Panc1 (cell line): ENCODE measurements at places on chromosomes 5 and 9.

DNA sequence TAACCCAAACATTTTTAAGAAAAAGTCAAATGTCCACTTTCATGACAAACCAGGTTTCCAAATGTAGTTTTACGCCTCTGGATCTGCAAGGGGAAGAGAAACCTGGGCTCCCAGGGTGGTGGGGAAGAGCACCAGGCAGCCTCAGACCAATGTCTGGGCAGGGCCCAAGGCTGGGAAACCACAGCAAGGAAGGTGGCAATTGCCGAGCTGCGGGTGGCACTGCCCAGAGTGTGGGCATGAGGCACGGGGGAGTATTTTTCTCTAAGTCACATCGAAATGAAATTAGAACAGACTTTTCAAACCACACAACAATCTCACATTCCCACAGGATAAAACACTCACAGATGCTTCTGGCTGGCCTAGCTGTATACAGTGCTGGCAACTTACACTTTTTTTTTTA, 32.6 kb upstream of the RASGEF1C start:
- peaks cover 5% of the 10 kb centered on the region; the same call in 1 of the 2 replicates for H3K36me3 ChIP-seq
- H3K4me3 ChIP-seq, result no peak overlapping the region
- no peaks in the 10 kb centered on the region for H3K4me1 ChIP-seq
- no peak for DNase-seq
- H3K27me3 ChIP-seq, result no peaks in the 10 kb centered on the region
- no peak overlapping the region for H3K27ac ChIP-seq

DNA sequence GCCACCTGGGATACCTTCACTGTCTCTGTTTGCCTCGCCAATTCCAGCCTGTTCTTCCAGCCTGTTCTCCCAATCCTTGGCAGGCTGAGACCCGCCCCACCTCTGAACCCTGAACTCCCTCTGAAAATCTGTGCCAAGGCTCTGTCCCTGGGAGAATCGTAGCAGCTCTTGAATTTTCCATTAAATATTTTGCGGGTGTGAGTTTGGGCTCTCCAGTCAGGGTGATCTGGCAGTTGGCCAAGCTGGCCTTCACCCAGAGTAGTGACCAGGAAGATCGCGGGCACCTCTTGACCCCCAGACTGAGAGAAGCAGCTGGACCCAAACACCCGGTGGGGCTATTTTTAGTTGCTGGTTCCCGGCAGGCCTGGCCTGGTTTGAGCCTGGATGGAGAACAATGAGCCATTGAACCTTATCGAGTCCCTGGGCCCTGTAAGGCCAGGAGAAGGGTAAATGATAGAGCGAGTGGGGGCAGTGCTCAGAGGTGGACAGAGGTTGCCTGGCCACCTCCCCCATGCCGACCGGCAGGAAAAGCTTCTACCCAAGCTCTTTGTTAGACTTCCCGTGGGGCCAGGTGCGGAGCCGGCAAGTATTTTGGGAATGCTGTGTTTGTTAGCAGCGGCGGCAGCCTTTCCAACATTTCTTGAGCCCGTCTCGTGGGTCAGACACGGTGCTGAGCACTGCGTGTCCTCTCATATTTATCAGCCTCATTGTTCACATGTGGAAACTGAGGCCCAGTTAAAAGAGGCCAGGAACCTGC, 146.2 kb downstream of the RGS3 start:
- no peaks in the 10 kb centered on the region for H3K4me1 ChIP-seq
- no peak overlapping the region for H3K27ac ChIP-seq
- no peak for DNase-seq
- H3K36me3 ChIP-seq, result no peaks in the 10 kb centered on the region
- H3K27me3 ChIP-seq, result no peaks in the 10 kb centered on the region

DNA sequence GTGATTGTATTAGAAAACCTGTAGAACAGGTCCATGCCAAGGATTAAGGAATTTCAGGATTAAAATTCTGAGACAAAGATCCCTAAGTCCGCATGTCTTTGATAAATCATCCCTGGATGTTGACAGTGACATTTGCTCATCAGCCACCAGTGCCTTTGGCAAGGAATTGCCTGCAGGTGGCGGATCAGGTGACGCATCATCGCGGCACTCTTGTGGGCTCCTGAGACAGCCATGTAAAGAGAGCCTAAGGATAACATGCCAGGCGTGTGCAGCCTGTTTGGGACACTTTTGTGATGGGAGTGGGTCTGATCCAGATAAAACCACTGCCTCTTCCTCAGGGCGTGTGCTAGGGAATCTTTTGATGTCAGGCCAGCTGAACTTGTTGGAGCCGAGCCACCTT, 40.6 kb downstream of the ADCY2 start:
- no peaks in the 10 kb centered on the region for H3K4me1 ChIP-seq
- H3K4me3 ChIP-seq, result no peak overlapping the region
- no peak overlapping the region for H3K27ac ChIP-seq

DNA sequence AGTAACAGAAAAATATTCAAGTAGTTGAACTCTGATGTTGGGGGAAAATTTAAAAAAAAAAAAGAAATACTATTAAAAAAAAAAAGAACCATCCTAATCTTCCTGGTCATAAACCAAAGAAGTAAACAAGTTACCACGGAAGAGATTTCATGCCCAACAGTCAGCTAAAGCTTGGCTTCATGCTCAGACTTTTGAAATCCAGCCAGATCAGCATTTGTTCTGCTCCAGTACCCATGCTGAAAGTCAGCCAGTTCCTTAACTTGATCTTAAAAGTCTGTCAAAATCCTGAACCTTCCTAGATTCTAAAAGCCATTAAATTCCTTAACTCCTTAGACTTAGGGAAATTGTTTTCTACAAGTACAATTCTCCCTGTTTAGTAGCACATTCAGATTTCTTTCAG, 908.7 kb upstream of the CDH9 start:
- H3K4me1 ChIP-seq, result no peaks in the 10 kb centered on the region
- no peak overlapping the region for H3K27ac ChIP-seq
- no peak overlapping the region for H3K4me3 ChIP-seq

DNA sequence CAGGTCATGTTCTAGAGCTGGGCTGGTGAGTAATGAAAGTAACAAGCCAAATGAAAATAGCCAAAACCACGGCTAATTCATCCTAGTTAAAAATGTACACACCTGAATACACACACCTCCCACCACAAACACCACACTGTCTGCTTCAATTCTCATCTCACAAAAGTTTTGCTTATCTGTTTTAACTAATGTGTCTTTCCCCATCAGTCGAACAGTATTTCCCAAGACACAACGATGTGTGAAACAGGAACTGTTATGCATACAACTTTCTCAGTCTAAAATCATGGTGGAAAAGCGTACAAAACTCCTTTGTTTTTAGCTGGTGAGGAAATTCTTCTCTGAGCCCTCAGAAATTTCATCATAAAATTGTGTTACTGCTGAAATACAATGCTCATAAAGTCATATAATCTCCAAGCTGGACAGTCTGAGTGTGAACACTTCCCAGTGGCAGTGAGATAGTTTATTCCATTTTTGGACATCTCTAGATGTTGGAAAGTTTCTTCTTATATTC, 242.4 kb downstream of the EFNA5 start:
- peak overlapping the region; percentile 77 for H3K27ac ChIP-seq
- DNase-seq, result no peak
- peaks cover 65% of the 10 kb centered on the region for H3K4me1 ChIP-seq
- H3K4me3 ChIP-seq, result peak overlapping the region; percentile 26
- H3K27me3 ChIP-seq, result no peaks in the 10 kb centered on the region
- no peaks in the 10 kb centered on the region for H3K36me3 ChIP-seq

GRCh38 chr9:19371942-19372341, 8.1 kb downstream of the RPS6 start:
- DNase-seq, result no peak
- H3K36me3 ChIP-seq, result no peaks in the 10 kb centered on the region; the same call in 1 of the 2 replicates
- no peak overlapping the region for H3K4me3 ChIP-seq
- H3K27me3 ChIP-seq, result no peaks in the 10 kb centered on the region
- H3K4me1 ChIP-seq, result no peaks in the 10 kb centered on the region
- H3K27ac ChIP-seq, result no peak overlapping the region

- peak overlapping the region; percentile 82 for H3K27ac ChIP-seq
- H3K4me3 ChIP-seq, result no peak overlapping the region
- DNase-seq, result peak; percentile 71
- no peaks in the 10 kb centered on the region for H3K36me3 ChIP-seq
These were observed 65.0 kb downstream of the UGCG start for GRCh38 chr9:111961575-111961974.

GRCh38 chr9:98453589-98454311, 198.3 kb upstream of the TBC1D2 start:
- H3K27ac ChIP-seq, result no peak overlapping the region
- H3K27me3 ChIP-seq, result no peaks in the 10 kb centered on the region
- H3K4me1 ChIP-seq, result no peaks in the 10 kb centered on the region
- H3K36me3 ChIP-seq, result no peaks in the 10 kb centered on the region

DNA sequence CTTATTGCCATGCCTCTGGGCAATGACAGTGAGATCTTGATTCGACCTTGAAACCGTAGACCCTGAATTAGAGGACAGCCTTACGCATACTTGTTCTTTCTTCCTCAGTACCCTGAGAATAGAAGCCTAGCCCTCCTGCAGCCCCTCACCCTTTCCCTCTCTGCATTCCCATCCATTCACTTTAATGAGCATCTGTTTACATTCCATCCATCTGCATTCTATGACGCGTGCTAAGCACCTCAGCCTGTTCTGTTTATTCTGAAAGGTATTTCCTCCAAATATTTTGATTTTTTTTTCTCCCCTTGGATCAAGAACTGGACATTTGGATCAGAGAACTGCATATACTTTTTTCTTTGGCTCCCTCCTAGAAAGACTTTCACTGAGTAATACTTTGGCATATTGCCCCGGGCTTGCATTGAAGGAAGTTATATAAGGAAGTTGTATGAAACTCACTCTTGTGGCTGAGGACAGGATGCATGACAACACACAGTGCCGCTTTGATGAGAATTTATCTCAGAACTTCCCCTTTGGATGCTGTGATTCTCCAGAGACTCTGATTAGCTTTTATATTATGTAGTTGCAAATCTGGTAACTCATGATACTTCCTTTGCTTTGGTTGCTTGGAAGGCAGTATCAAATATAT, 15.7 kb downstream of the TMEM8B start:
- H3K27ac ChIP-seq, result no peak overlapping the region
- DNase-seq, result no peak
- H3K27me3 ChIP-seq, result no peaks in the 10 kb centered on the region
- no peaks in the 10 kb centered on the region for H3K36me3 ChIP-seq
- no peak overlapping the region for H3K4me3 ChIP-seq

GRCh38 chr5:127608077-127608660, 40.7 kb upstream of the CTXN3 start:
- H3K27ac ChIP-seq, result no peak overlapping the region
- no peak for DNase-seq
- H3K36me3 ChIP-seq, result no peaks in the 10 kb centered on the region
- no peaks in the 10 kb centered on the region for H3K4me1 ChIP-seq
- no peaks in the 10 kb centered on the region for H3K27me3 ChIP-seq
- H3K4me3 ChIP-seq, result no peak overlapping the region

DNA sequence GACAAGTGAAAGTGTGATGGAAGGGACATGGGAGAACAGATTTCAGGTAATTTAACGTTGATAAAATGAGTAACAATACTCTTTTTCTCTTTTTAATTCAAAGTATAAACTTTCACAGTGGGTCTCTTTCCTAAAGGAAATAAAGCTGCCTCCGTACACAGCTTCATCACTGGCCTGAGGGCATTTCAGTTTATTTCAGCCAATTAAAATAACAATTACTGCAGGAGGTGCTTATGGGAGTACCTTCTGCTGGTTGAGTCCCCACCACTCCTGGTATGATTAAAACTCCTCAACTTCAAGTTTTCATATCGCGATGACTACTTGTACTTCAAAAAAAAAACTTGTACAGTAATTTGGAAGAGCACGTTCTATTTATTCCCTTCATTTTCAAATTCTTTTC, 1845.9 kb downstream of the MAT2B start:
- no peak overlapping the region for H3K27ac ChIP-seq

DNA sequence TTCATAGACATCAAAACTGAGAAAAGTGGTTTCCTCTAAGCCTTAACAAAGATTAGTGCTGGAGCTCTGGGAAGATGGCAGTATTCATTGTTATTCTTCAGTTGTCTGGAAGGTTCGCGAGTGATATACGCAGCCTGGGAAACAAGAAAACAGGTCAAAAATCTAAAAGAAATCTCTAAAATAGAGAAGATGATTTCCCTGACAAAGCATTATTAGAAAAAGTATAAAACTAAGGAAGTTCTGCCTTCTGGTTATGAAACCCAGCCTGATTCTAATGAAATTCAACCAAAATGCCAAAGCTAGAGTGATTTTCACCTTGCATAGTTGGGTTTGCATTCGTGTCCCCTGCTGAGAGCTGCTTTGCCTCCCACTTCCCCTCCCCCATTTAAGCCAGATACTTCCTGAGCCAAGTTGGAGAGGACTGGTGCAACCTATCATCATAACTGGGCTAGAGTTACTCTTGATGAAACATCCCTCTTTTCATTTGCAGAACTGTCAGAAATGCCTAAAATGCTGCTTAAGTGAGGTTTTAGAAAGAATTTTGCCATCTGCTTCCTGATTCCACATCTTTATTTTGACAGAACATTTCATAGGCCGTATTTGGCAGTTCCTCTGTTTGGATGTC, 48.4 kb downstream of the NDFIP1 start:
- H3K36me3 ChIP-seq, result peaks cover 5% of the 10 kb centered on the region; the same call in 1 of the 2 replicates
- H3K27ac ChIP-seq, result no peak overlapping the region
- no peaks in the 10 kb centered on the region for H3K27me3 ChIP-seq

DNA sequence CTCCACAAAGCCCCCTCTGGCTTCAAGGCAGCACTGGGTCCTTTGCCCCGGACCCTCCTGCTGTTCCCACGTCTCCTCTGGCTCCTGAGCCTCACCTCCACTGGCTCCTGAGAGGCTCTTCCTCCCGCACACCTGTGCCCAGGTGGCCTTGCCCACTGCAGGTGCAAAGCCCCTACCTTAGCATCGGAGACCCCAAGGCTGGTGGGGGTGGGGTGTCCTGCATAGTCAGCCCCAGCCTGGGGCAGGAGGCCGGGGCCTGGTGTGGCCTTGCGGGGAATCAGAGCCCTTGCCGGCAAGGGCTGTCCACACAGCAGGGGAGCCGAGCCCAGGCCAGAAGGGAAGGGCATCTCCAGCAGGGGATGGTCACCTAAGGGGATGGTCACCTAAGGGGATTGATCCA, 41.3 kb upstream of the CEP72 start:
- no peaks in the 10 kb centered on the region for H3K27me3 ChIP-seq
- no peaks in the 10 kb centered on the region for H3K4me1 ChIP-seq
- H3K27ac ChIP-seq, result no peak overlapping the region
- no peaks in the 10 kb centered on the region for H3K36me3 ChIP-seq

DNA sequence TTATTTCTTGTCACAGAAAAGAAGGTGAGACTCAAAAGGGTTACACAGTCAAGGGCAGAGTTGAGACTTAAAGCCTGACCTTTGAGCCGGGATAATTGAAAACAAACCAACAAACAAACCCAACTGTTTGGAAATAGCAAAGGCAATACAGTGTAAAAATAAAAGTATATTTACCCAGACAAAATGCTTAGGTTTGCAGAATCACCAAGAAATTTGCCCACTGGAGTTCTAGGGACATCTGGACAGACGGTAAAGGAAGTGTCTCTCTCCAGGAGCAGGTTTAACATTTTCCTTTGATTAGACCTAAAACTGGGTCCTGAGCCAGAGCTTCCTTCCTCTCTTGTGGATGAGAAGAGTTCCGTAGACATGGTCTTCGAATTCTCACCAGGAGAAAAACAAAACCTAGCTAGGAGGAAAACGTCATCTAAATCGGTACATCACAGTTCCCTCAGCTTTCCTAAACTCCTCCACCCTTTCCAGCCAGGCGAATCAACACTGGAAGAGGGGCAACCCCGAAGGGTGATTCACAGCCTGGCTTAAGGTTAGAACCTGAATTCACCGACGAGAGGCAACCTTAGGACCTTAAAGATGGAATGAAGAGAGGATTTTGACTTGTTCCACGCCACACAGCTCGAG, 673 bp downstream of the CDC25C start:
- H3K27ac ChIP-seq, result peak overlapping the region; percentile 95
- no peak for DNase-seq
- peak overlapping the region; percentile 95 for H3K4me3 ChIP-seq
- no peaks in the 10 kb centered on the region; the same call in 1 of the 2 replicates for H3K36me3 ChIP-seq
- peaks cover 9% of the 10 kb centered on the region; the same call in 1 of the 2 replicates for H3K4me1 ChIP-seq
- no peaks in the 10 kb centered on the region for H3K27me3 ChIP-seq
